MG63 (cell line): ENCODE measurements at places on chromosomes 5 and 9. TPM values are rescaled to one million over a fixed set of nuclear protein-coding genes. Genes with fewer than 3 reads are reported as not detected.
A peak's percentile ranks its signal among the peaks of the same experiment; 100 is the strongest.

DNA sequence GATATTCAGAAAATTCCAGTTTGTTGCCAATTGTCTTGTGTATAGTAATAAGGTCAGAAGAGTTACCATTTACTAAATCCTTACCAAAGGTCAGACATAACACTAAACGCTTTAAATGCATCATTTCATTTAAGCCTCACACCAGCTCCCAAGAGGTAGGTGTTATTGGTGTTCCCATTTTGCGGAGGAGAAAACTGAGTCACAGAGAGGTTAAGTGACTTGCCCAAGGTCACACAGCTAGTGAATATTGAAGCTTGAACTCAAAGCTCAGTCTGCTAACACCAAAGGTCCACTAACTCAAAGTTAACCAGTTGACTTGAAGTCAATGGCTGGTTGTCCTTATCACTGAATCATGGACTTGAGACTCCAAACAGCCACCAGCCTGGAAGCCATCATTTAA lies 40.8 kb upstream of the NTNG2 start:
- no peak for DNase-seq

DNA sequence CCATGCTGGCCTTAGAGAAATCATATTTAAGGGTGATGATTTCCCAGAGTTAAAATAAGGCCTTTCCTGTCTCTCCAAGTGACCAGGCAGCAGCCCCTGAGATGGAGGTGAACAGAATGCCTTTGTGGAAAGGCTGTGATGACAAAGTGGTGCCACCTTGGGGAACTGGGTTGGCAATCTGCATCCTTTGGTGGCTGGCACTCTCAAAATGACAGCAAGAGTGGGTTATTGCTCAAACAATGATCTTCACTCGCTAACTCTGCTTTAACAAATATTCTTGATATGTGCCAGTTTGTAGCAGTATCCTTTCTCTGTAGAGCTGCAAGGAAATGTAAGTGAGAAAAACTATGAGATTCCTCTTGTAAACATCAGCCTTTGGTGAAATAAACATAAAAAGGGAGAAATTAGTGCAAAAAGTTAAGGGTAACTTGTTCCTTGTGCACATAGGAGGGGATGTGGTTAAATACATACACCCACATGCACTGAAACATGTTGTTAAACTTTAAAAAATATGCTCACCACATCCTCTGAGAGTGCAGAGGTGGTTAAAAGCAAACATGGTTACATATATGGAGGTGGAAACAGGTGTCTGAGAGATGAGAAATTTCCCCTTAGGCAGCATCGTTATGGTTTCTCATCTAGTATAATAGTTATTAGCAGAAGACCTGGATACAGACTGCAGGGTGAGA lies 373.4 kb upstream of the CTNND2 start:
- no peak for DNase-seq

DNA sequence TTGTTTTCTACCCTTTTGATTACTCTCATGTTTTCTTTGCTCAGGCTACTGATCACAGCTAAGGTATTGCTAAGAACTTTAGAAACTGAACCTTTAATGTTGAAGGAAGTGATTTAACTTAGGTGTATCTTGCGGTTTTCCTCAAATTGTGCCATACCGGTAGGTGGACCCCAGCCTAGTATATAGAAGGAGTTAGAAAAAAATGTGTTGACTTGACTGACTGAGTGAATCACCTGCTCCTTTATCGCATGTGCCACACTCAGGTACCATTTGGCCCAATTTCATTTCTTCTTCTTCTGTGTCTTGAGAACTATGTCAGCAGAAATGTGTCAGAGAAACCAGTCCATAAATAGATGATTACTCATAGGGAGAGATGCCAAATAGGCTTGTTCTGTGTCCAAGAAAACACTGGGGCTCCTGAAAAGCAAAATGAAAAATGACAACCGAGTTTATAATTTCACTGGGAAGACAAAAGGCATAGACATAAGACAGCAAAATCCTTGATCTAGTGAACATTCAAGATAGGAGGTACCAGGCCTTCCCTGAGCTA lies 19.4 kb downstream of the PLPPR1 start:
- DNase-seq: no peak

DNA sequence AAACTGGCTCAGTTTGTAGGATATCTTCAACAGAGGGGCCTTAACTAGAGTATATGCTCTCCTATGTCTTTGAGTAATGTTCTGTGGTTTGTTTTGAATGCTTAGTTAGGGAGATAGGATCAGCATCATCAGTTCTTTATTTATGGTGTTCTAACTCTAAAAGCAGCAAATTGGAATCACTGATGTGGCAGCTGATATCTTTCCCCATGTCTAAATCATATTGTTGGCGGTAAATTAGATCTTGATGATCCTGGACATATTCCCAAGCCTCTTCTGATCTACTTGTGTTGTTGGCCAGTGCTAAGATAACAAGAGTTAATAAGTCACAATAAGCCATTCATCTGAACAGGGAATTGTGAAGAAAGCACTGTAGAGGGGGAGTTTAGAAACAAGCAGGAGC lies 332.4 kb upstream of the DAB2 start:
- no peak for DNase-seq

- no peak for DNase-seq
These were observed 28.9 kb downstream of the PLPP7 start for GRCh38 chr9:131318231-131319085.

DNA sequence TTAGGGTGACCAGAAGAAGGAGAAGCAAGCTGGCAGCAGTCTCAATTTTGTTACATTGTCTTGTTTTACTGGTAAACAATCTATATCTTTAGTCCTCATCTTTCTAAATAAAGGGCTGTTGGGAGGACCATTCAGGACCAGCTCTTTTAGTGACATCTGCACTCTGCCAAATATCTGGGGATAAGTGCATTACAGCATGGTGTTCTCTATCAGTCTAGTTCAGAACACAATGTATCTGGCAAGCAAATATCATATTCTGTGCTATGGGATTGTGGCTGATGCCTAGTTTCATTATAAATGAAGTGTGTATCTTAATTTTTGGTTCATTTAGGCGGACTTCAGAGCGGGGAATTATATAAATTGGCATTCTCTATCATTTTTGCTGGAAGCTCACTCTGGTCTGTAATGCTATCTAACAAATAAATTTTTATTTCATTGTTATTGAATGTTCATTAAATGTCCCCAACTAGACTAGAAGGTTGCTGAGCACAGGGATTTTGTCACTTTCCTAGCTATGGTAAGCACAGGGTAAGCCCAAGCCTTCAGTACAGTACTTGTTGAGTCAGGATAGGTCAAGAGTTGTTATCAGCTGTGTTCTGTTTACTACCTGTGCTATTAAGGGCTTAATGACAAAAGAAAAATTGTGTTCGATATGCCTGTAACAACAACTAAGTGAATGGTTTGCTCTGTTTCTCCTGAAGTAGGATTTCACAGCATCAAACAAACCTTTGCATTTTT lies 11.9 kb downstream of the WDR31 start:
- DNase-seq: no peak

DNA sequence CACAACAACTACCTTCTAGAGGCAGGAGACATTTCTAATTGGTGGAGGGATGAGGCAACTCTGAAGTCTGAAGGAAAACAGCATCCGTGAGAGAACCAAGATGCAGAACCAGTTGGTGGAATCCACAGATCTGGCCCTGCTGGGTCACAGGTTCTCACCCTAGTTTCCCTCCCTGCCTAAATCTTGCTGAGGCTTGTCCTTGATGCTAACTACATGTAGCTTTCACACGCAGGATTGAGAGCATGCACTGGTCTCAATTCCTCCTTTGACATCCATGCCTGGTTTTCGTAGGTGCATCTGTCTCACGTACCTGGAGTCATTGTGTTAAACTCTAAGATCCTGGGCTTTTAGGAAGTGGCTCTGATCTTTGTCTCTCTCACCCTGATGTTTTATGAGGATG lies 9.7 kb upstream of the F2RL1 start:
- DNase-seq: no peak

DNA sequence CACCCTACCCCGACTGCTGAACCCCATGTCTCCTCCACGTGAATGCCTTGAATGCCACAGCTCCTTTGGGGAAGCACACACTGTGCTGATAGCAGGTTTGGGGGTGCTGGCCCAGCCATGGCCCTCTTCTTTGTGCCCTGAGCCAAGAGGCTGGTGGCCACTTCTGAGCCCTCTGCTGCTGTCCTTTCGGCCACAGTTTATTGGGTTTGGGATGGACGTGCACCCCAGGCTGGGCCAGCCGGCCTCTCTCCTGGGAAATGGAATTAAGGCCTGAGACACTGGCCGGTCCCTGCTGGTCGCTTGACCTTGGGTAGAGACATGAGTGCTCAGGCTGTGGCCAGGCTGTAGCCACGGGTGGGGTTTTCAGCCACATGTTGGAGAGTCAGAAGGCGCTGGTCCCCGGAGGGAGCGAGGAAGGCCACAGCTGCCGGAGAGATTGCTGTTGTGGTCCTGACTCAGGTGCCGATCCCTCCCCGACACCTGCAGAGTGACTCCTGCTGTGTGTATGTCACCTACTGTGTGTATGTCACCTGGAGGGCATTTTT lies 26.6 kb downstream of the FAM163B start:
- no peak for DNase-seq

DNA sequence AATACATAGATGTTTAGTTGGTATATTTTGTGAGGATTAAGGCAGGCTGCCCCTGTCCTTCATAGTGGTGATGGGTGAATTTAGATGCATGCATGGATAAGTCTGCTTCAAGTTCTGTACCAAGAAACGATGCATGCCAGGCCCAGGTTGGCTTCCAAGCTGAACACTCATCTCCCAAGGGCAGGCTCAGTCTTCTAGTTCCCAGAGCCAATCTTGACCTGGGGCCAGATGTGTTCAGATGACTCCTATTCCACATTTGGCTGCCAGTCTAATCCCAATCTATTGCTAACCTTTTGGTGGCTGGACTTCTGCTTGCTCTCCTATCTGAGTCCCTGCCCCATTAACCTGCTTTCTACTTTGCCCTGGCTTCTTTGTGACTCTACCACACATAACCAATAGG lies 18.5 kb upstream of the SNAPC3 start:
- peak; percentile 96 for DNase-seq

DNA sequence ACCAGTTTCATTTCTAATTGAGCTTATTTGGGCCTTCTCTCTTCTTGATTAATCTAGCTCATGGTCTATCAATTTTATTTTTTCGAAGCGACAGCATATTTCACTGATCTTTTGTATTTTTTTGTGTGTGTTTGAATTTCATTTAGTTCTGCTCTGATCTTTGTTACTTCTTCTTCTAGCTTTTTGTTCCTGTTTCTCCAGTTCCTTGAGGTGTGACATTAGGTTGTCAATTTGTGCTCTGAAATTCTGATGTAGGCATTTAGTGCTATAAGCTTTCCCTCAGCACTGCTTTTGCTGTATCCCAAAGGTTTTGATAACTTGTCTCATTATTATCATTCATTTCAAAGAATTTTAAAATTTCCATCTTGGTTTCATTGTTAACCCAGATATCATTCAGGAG lies 67.3 kb downstream of the STRBP start:
- DNase-seq: no peak

- DNase-seq: no peak
These were observed 50.2 kb downstream of the CFAP77 start for GRCh38 chr9:132460240-132460639.

- DNase-seq: no peak
These were observed 14.0 kb downstream of the ATP10B start for GRCh38 chr5:160837749-160838593.

DNA sequence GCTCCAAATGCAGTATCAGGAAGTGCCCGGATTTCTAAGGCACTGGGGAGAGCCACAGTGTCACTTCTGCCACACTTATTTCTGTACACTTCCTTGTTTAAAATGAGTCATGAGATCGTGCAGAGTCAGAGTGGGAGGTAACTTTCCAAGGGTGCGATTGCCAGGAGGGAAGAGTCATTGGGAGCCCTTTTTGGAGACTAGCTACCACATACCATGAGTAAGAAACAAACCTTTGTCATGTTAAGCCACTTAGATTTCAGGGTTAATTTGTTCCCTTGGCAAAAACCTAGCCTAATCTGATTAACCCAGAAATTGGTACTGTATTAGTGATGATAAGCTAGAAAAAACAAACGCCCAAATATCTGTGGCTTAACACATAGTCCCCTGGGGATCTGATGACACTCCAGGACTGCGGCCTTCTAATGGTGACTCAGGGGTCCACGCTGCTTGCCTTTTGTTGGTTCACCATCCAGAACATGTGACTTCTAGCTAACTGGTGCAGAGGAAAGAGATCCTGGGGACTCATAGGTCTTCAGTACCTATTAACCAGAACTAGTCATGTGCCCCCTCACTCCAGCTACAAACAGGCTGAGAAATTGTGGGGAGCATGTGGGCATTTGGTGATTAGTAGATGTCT lies 48.6 kb upstream of the TLE1 start:
- peak; percentile 77 for DNase-seq

- DNase-seq: no peak
These were observed 24.6 kb downstream of the LYSMD3 start for GRCh38 chr5:90504743-90505142.

GRCh38 chr5:10377081-10377480 lies 23.6 kb downstream of the MARCHF6 start:
- no peak for DNase-seq

DNA sequence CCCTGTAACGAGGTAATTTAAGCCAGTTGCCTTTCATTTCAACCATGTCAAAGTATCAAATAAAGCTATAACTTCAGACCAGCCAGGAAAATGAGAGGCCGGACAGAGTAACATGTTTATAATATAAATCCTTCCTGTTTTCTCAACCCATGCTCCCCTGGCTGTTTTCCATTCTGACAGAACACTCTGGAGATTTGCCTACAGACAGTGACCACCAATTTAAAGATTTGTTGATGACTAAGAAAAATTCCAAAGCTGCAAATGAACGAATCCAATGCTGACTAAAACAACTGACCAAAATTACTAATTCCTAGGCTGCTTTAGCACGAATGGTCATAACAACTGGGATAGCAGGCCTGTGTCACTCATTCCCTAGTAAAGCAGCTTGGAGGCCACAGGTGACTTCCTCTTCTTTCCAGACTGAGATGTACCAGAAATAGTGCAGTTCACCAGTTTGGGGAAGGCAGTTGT lies 141.4 kb downstream of the AOPEP start:
- DNase-seq: peak; percentile 85

GRCh38 chr5:75538211-75538610 lies 26.5 kb downstream of the POLK start:
- DNase-seq: no peak

GRCh38 chr5:124747791-124748686 lies 1.6 kb upstream of the ZNF608 start:
- no peak for DNase-seq

- DNase-seq: no peak
These were observed 95.6 kb upstream of the SPOCK1 start for GRCh38 chr5:137594717-137595116.

DNA sequence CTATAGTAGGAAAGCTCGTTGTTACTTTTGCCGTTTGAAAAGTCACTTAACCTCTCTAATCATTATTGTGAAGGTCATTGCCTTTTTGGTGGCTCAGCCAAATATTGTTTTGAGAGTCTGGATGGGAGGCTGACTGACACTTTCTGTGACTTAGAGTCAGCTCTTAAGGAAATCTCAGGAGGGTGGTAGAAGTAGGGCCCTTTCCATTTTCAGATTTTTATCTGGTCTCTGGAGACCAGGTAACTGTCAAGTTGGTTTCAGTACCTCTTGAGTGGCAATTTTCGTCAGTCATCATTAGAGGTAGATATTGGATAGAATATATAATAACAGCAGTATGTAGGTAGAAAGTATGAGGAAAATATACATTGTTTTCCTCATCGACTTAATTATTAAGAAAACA lies 23.3 kb downstream of the UGCG start:
- DNase-seq: no peak

Gene NPR2
- 32.5 and 42.0 TPM in 2 replicates for total RNA-seq

Gene CCL28
- 0.12 and 2.1 TPM in 2 replicates for total RNA-seq

Gene GPR150
- total RNA-seq: not detected in 2 replicates

Gene FGF1
- 0.57 and 1.1 TPM in 2 replicates for total RNA-seq

Gene APBB3
- total RNA-seq: 7.2 and 12.5 TPM in 2 replicates

Gene CCL27
- not detected in 2 replicates for total RNA-seq

Gene RNF183
- not detected in 2 replicates for total RNA-seq

Gene KIF3A
- total RNA-seq: 5.3 and 6.2 TPM in 2 replicates

Gene C6
- total RNA-seq: not detected in 2 replicates
